HT1080 (cell line): ENCODE measurements at places on chromosomes 13 and 19. TPM values are rescaled to one million over a fixed set of nuclear protein-coding genes. Genes with fewer than 3 reads are reported as not detected.
A peak's percentile ranks its signal among the peaks of the same experiment; 100 is the strongest.

Gene SMIM44
- not detected in 2 replicates for total RNA-seq

Gene KANK3
- total RNA-seq, result not detected in 2 replicates

GRCh38 chr13:97302611-97303010, 80.5 kb downstream of the MBNL2 start:
- no peak for DNase-seq

GRCh38 chr13:38758277-38758676, 71.4 kb downstream of the FREM2 start:
- no peak for DNase-seq

DNA sequence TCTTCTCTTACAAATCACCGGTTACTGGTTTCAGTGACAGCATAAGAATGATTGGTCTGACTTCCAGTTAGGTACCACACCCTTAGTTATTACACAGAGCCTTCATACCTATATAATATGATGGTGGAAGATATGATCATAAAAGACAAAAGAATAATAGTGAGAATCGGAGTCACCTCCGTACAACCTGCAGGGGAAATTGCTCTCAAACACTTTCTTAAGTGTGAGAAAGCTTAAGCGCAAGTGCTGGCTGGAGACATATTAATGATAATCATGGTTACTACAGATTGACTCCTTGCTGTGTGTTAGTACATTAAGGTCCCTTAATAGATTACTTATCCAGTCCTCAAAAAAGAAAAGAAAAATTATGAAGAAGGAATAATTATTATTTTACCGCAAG, 1.8 kb upstream of the LHFPL6 start:
- no peak for DNase-seq

DNA sequence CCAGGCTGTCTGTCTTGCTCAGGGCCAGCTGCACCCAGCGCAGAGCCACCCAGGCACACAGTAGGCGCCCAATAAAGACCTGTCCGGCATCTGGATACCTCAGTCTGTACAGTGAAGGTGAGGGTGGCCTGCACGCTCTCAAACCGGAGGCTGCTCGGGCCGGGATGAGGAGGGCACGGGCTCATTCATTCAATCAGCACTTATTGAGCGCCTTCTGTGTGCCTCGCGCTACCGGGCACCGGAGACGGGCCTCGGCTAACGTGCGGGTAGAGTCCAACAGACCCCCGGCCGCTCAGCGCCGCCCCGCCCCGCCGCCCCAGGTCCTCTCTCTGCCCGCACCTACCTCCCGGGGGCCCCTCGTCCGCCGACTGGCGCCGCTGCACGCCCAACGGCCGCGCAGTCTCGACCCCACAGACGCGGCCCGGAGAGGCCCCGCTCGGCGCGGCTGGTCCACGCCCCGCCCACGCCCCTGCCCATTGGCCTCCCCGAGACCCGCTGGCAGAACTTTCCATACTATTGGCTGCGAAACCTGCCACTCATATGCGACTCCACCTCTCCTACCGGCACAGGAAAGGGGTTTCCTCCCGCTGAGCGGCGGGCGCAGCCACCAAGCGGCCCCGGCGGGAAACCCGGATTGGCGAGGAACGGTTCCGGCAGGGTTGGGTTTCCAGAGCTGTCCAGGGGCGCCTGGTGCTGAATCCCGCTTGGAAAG, at the start of gene SLC39A3:
Gene SLC39A3 (minus strand): TSS at position 416 of the 712 bp plus-strand sequence. CDS start 2,760 bp downstream, outside the sequence.
- peak; percentile 95 for DNase-seq

- DNase-seq, result peak; percentile 3
Measured at GRCh38 chr13:72970956-72971355, 87.8 kb upstream of the KLF5 start.

DNA sequence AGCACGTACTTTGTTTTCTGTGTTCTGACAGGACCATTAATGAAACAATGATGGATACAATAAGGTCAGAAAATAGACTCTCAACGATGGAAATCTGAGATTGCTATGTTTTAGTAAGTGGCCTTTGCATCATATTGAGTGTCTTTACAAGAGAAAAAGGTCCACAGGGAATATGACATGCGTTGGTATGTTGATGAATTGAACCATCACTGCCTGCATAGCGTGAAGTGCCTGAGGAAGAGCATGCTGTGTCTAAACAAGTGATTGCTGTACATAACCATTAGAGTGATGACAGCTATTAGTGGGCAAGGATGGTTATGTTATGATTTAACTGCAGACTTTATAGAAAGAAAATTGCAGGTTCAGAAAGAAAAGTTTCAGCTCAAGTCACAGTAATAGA, 623.2 kb downstream of the SLITRK5 start:
- no peak for DNase-seq

DNA sequence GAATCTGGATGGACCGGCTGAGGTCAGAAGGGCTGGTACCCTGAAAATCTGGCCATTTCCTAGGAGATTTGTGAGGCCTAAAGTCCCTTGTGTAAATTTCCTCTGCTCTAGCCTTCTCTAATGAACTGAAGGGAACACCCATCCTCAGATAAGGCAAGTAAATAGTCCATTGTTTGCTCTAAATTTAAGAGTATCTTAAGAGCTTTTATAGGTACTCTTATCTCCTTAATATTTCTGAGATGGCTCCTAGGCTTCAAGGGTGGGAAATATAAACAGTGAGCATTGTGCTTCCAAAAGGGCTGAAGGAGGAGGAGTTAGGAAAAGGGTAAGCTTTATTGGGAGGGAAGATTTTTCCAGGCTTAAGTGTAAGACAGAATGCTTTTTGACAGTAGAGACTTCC, 148.7 kb upstream of the EDNRB start:
- DNase-seq, result no peak

DNA sequence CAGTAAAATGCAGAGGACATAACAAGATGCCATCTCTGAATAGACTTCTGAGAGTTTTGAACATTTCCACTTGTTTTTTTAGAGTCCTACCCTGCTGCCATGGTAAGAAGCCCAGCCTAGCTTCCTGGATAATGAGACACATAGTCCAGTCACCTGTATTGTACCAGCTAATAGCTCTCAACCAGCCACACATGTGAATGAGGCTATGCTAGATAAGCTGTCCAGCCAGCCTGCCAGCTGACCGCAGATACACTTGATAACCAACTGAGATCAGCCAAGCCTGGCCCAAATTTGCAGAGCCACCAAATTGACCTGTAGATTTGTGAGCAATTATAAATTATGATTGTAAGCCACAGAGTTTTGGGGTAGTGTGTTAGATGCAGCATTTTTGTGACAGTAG, 10.7 kb downstream of the RFXAP start:
- no peak for DNase-seq

DNA sequence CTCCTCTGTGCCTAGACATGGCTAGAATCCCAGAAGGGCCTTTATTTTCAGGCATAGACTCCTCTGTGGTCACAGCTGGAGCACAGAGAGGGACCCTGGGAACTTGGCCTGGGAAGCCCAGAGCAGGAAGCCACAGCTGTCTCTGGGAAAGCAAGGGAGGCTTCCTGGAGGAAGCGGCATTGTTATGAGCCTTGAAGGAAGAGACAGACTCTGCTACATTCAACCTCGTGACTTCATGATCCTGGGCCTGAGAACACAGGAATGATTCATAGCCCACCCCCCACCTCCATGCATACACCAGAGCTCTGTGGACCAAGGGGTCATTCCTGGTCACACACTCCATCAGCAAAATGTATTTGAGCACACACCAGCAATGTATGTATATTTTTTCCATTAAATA, 8.6 kb downstream of the RDH8 start:
- DNase-seq, result no peak

DNA sequence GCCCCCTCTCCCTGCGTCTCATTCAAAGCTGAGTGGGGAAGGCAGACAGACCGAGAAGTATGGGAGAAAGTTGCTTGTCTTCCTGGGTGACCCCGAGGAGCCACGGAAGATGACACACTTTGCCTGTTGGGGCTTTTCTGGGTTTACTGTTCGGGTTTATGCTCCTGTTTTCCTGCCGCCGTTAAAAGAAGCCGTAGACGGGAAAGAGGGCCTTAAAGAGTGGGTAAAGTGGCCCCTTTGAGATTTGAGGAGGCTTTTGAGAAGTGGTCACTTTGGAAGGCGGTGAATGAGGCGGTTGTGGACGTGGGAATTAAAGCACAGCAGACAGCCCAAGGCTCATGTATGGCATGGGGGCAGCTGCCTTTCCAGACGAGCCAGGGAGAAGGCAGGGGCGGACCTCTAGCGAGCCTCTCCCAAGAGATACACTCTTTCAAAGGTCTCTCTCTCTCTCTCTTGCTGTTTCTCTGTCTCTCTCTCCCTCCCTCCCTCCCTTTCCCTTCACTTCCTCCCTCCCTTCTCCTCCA, 493 bp upstream of the LHFPL6 start:
- peak; percentile 18 for DNase-seq

GRCh38 chr13:52644108-52644507, 1.9 kb downstream of the HNRNPA1L2 start:
- DNase-seq, result no peak

DNA sequence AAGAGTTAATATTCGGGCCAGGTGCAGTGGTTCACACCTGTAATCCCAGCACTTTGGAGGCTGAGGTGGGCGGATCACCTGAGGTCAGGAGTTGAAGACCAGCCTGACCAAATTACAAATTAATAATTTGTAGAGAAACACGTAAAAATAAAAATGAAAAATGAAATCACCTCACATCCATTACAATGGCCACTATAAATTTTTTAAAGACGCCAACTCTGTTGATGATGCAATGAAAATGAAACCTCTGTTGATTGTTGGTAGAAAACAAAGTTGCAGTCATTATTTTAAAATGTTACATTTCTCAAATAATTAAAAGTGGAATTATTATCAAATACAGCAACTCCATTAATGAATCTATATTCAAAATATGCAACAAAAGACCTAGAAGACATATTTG, 26.8 kb downstream of the ZNF100 start:
- DNase-seq, result no peak
